ENCODE measurements at places on chromosomes 2 and 18. TPM values are rescaled to one million over a fixed set of nuclear protein-coding genes. Genes with fewer than 3 reads are reported as not detected.

Gene CCDC141
- 47.5 TPM for total RNA-seq

DNA sequence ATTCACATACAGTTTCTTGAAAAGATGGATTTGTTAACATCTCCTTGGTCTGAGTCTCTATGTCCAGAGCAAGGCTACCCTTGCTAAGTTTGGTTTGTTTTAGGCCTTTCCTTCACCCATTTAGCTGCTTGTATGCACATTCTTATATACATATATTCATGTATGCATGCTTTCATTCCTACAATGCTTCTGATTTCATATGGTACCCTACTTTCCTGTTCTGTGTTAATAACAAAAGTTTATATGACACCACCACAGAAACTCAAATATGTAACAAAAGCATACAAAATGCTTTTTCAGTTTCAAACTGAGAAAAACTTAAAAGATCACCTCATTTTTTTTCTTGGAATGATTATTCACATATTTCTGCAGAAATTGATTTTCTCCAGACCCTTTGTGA lies 39.4 kb downstream of the OSGEPL1 start:
- H3K4me1 ChIP-seq, result no peaks in the 10 kb centered on the region
- no peak overlapping the region for H3K4me3 ChIP-seq
- DNase-seq, result no peak
- no peaks in the 10 kb centered on the region for H3K36me3 ChIP-seq
- no peak overlapping the region for H3K27ac ChIP-seq

GRCh38 chr2:80943487-80943886 lies 638.9 kb upstream of the LRRTM1 start:
- H3K27ac ChIP-seq, result no peak overlapping the region
- DNase-seq, result no peak
- H3K27me3 ChIP-seq, result no peaks in the 10 kb centered on the region
- no peak overlapping the region for H3K4me3 ChIP-seq
- no peaks in the 10 kb centered on the region for H3K36me3 ChIP-seq
- no peaks in the 10 kb centered on the region for H3K4me1 ChIP-seq

GRCh38 chr2:14781142-14781541 lies 148.6 kb downstream of the LRATD1 start:
- H3K27me3 ChIP-seq, result no peaks in the 10 kb centered on the region
- no peak for DNase-seq
- no peak overlapping the region for H3K4me3 ChIP-seq
- no peak overlapping the region for H3K27ac ChIP-seq
- H3K36me3 ChIP-seq, result no peaks in the 10 kb centered on the region

Gene HOXD13
- not detected for total RNA-seq

- no peak for DNase-seq
- no peak within 1 kb of the TSS for H3K4me3 ChIP-seq
- H3K27ac ChIP-seq, result no peak within 1 kb of the TSS
- no peaks in the 10 kb centered on the region for H3K36me3 ChIP-seq
These were observed at the start of gene CCDC195 for GRCh38 chr2:224716201-224716600. Gene CCDC195 (minus strand): TSS chr2:224716365. CDS start chr2:224716365, 0 bp downstream.

- no peak overlapping the region for H3K27ac ChIP-seq
- no peak overlapping the region for H3K4me3 ChIP-seq
- H3K36me3 ChIP-seq, result no peaks in the 10 kb centered on the region
- no peak for DNase-seq
- H3K27me3 ChIP-seq, result no peaks in the 10 kb centered on the region
These were observed 133.2 kb upstream of the MEIS1 start for GRCh38 chr2:66301767-66302140.

DNA sequence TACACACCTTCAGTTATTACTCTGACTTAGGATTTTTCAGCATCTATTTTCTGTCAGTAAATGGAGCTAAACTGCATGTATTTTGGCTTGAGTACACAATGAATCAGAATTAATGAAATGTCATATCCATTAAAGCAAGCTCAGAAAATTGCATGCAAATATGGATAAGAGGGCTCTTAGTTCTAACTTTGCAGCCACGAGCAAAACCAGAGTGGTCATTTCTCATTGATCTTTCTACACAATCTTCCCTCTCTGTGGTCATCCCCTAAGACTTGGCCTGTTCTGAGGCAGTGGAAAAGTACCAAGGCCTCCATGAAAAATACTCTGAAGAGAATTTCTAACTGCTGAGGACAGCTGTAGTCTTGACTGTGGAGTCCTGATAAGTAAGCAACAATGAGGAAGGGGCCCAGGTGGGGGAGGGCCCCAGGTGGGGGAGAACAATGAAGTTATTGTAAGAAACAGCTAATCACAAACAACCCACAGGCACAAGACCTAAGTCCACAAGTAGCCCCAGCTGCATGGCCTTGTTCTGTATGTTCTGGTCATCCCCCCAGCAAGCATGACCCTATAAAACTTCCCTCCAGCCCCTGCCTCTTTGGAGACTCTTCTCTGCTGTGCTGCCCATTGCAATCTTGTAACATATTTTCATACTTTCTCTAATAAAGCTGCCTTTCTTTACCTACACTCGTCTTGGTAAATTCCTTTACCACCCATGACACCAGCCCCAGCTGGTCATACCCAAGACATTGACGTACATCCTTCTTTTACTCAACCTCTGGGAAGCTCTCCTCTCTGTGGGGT lies 230.3 kb downstream of the TDRD15 start:
- DNase-seq, result no peak
- H3K27me3 ChIP-seq, result no peaks in the 10 kb centered on the region
- no peak overlapping the region for H3K4me3 ChIP-seq
- no peak overlapping the region for H3K27ac ChIP-seq
- no peaks in the 10 kb centered on the region for H3K36me3 ChIP-seq

Gene ERCC3
- total RNA-seq, result 79.3 TPM

- H3K27ac ChIP-seq, result no peak overlapping the region
- H3K4me3 ChIP-seq, result no peak overlapping the region
- H3K36me3 ChIP-seq, result no peaks in the 10 kb centered on the region
- no peak for DNase-seq
These were observed 11.4 kb downstream of the MALL start for GRCh38 chr2:110104025-110104771.

Gene ACTR3
- 249 TPM for total RNA-seq

DNA sequence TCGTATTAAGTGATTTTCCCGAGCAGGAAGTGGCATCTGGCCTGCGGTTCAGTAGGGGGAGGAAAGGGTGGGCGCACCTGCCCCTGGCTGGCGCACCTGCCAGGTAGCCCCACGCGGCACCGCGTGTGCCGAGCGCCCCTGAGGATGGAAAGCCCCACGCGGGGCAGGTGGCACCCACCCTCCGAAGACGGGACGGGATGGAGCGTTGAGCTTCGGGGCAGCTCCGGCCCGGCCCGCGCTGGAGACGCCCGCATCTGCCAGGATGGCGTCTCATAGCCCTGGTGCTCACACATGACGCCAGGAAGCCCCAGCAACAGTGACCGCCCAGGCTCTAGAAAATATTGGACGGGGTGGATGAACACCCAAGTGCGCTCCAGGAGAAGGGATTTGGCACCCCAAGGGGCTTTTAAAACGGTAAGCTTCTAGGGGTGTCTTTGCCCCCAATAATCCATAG lies 2.5 kb upstream of the NFATC1 start:
- DNase-seq, result peak; percentile 72
- H3K27me3 ChIP-seq, result no peaks in the 10 kb centered on the region
- H3K36me3 ChIP-seq, result no peaks in the 10 kb centered on the region
- peak overlapping the region; percentile 66 for H3K27ac ChIP-seq

- H3K4me1 ChIP-seq, result no peaks in the 10 kb centered on the region
- DNase-seq, result no peak
- H3K27ac ChIP-seq, result no peak overlapping the region
- no peak overlapping the region for H3K4me3 ChIP-seq
- no peaks in the 10 kb centered on the region for H3K36me3 ChIP-seq
These were observed 111.3 kb upstream of the NDUFV2 start for GRCh38 chr18:8991155-8991554.

DNA sequence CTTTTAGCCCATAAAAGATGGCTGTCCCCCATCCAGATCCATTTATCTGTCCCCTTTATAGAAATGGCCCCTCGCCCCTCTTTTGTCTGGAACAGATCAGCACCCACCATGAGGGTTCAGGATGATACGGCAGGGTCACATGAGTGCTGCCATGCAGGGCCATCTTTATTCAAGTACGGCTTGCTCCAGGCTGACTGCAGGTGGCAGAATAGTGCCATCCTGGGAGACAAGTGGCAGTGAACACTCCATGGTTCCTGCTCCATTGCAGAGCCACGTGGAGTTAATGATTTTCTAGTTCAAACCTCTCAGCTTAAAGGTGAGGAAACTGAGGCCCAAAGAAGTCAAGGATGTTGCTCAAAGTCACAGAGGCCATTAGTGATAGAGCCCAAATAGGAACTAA lies 180.6 kb downstream of the CLIP4 start:
- H3K4me1 ChIP-seq, result no peaks in the 10 kb centered on the region
- no peak overlapping the region for H3K27ac ChIP-seq
- no peak for DNase-seq

Gene LBH
- total RNA-seq, result 197 TPM

DNA sequence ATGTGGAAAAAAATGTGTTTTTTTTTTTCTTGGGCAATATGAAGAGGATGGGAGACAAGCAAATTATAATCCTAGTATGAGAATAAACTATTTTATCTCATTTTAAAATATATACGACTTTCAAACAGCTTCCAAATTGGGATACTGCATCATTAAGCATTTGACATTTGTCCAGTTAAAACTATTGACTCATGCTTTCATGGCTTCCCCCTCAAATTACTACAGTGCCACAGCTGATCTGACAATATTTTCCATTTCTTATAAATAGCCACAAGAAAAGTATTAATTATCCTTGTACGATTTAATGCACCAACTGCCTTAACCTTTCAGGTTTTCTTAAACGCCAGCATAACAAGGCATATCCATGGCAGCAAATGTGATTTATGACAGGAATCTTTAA lies 1134.8 kb upstream of the ZEB2 start:
- no peak overlapping the region for H3K4me3 ChIP-seq
- no peaks in the 10 kb centered on the region for H3K4me1 ChIP-seq
- H3K36me3 ChIP-seq, result no peaks in the 10 kb centered on the region
- no peak overlapping the region for H3K27ac ChIP-seq
- DNase-seq, result no peak
- H3K27me3 ChIP-seq, result no peaks in the 10 kb centered on the region

DNA sequence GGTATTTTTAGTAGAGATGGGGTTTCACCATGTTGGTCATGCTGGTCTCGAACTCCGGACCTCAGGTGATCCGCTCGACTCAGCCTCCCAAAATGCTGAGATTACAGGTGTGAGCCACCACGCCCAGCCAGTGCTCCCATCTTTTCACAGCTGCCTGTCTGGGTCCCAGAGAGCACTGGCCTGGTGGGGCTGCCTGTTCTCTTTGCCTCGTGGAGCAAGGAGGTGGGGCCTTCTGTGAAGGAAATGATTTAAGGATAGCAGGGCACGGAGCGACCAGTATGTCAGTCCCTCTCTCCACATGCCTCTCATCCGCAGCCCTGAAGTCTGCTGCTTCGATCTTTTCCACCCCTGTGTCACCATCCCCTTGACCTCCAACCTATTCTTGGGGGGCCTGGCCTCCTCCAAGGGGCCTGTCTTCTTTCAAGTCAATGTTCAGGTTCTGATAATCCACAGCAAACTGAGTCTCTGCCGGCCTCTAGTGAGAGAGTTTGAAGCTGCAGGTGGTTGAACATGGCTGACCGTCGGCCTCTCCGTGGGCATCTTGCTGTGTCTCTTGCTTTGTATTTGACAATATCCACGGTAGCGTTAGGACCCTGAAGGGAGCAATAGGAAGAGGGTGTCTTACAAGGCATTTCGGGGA lies 28.2 kb upstream of the GIGYF2 start:
- no peak overlapping the region for H3K4me3 ChIP-seq
- H3K4me1 ChIP-seq, result no peaks in the 10 kb centered on the region
- DNase-seq, result no peak
- H3K27me3 ChIP-seq, result no peaks in the 10 kb centered on the region
- no peaks in the 10 kb centered on the region for H3K36me3 ChIP-seq
- no peak overlapping the region for H3K27ac ChIP-seq

Gene INO80B
- total RNA-seq, result 77.5 TPM

- no peak overlapping the region for H3K27ac ChIP-seq
- H3K4me1 ChIP-seq, result no peaks in the 10 kb centered on the region
- H3K27me3 ChIP-seq, result no peaks in the 10 kb centered on the region
- H3K4me3 ChIP-seq, result no peak overlapping the region
- DNase-seq, result no peak
These were observed 253.1 kb upstream of the ZNF521 start for GRCh38 chr18:25604894-25605597.

DNA sequence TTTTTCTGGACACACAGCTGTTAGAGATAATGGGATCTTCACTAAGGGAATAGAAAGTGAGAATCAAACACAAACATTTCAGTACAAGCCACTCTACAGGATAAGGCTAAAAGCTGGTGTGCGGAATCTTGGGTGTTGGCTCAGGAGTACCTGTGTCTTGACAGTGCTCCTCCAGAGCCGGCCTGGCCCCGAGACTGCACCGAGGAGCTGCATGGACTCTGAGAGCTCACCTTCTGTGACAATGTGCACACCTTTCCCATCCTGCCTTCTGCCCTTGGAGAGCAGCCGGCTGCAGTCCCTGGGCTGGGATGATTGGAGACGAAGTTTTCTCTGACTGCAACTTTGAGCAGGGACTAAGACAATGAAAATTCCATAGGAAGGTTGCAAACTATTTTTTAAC lies 89.1 kb downstream of the TMEM182 start:
- no peaks in the 10 kb centered on the region for H3K36me3 ChIP-seq
- DNase-seq, result no peak
- no peak overlapping the region for H3K27ac ChIP-seq

Gene MMADHC
- 60.3 TPM for total RNA-seq

GRCh38 chr2:17827316-17827715 lies 11.1 kb downstream of the MSGN1 start:
- H3K27me3 ChIP-seq, result peaks cover 3% of the 10 kb centered on the region
- H3K27ac ChIP-seq, result no peak overlapping the region
- DNase-seq, result no peak
- H3K4me1 ChIP-seq, result peaks cover 41% of the 10 kb centered on the region
- no peak overlapping the region for H3K4me3 ChIP-seq
- H3K36me3 ChIP-seq, result no peaks in the 10 kb centered on the region

Gene ANKAR
- total RNA-seq, result 24.8 TPM

DNA sequence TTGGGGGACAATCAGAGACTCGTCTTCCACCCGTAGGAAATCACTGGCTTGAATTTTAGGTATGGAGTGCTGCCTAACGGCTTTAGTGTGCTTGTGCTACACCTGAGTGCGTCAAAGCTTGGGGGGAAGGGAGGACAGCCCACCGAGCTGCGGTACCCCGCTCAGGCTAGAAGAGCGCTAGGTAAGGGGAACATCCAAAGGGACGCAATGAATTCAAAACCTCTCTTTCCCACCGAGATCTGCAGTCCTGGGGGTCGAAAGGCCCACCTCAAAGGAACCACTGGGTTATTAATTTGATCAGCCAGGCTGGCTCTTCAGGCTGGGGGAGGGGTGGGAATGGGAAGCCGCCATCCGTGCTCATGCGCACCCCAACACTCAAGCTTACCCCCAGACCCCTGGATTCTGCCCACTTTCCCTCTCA lies 2.7 kb downstream of the EPHA4 start:
- DNase-seq, result no peak
- no peak overlapping the region for H3K4me3 ChIP-seq
- peaks cover 42% of the 10 kb centered on the region for H3K4me1 ChIP-seq
- H3K27me3 ChIP-seq, result peaks cover 2% of the 10 kb centered on the region
- H3K36me3 ChIP-seq, result no peaks in the 10 kb centered on the region

- no peak for DNase-seq
- H3K4me3 ChIP-seq, result no peak overlapping the region
- no peaks in the 10 kb centered on the region for H3K4me1 ChIP-seq
- H3K27ac ChIP-seq, result no peak overlapping the region
- no peaks in the 10 kb centered on the region for H3K27me3 ChIP-seq
These were observed 1138.8 kb upstream of the NXPH2 start for GRCh38 chr2:139918982-139919381.
